Femur (tissue), 1 donor: ENCODE measurements at places on chromosomes 2 and 18.
A peak's percentile ranks its signal among the peaks of the same experiment; 100 is the strongest.

GRCh38 chr2:173898178-173898668 lies 67.0 kb downstream of the SP3 start:
- no peak for DNase-seq

DNA sequence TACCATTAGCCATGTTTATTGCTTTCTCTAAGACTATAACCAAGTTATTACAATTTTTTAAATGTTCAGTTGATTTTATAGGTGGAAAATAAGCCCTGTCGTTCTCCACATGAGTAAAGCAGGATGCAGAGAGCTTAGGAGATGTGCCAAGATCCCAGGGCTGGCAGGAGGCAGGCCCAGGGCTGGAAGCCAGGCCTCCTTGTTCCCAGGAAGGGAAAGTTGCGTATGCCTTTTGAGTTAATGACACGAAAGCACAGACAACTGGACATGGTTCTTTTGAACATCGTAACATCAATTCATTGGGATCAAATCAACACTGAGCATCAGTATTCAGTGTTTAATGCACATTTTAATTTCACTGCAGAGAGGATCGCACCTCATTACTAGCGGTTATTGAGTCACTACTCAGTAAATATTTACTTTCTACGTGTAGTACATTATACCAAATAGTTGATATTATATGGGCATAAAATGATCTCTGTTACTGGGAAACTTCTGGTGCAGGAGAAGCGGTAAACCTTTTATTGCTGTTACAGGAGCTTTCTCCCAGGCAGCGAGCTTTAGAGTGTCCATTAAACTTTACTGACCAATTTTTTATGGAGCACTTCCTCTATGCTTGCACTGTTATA lies 60.0 kb downstream of the RNF144A start:
- peak; percentile 78 for DNase-seq

GRCh38 chr2:177908182-177908581 lies 164.4 kb downstream of the PDE11A start:
- no peak for DNase-seq

GRCh38 chr2:138079976-138080375 lies 115.7 kb downstream of the HNMT start:
- no peak for DNase-seq

GRCh38 chr2:70104231-70105111 lies 17.2 kb downstream of the PCBP1 start:
- DNase-seq = peak; percentile 91

DNA sequence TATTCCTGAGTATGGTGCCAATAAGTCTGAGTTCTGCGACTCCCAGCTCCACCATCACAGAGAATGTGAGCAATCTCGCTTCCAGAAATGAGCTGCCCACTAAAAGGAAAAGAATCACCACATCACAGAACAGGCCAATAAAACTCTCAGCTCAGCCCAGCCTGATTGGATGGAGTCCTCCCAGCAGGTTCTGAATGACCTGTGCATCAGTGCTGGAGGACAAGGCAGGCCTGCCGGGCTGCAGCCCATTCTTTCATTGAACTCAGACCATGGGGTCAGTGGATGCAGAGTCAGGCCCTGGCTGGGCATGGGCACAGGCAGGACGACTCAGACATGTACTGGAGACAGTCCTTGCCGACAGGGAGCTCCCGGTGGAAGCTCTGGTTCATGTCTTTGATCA lies 132.7 kb upstream of the REV1 start:
- DNase-seq = no peak

- no peak for DNase-seq
These were observed 3.8 kb downstream of the SULT1C3 start for GRCh38 chr2:108243566-108243965.
